ENCODE measurements at places on chromosomes 1 and 21. TPM values are rescaled to one million over a fixed set of nuclear protein-coding genes. Genes with fewer than 3 reads are reported as not detected.

DNA sequence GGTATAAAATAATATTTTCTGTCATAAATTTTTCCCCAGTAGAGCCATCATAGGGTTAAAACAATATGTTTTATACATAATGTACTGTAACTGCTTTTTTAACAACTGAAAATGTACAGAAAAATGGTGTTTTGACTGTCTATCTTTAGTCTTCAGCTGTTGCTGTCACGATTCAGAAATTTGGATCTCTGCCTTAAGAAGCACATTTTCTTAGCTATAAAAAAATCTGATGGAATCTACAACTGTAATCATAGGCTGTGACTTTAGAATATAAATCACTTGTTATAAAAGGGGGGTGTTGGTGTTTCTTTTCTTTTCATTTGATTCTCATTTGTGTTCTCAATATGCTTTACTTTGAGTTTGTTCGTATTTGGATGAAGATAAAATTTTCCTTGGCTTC is 187.5 kb downstream of the PDE4B start:
- DNase-seq: no peak

GPR52 gene
- total RNA-seq: 1.5 TPM

GRCh38 chr1:218080863-218081262 is 204.2 kb upstream of the RRP15 start:
- no peak for DNase-seq

GRCh38 chr1:156717351-156717750 is 10.9 kb upstream of the METTL25B start:
- no peak for DNase-seq

GRCh38 chr21:35071347-35071746 is 22.2 kb upstream of the RUNX1 start:
- DNase-seq: no peak

PTP4A2 gene
- 449 TPM for total RNA-seq

DNA sequence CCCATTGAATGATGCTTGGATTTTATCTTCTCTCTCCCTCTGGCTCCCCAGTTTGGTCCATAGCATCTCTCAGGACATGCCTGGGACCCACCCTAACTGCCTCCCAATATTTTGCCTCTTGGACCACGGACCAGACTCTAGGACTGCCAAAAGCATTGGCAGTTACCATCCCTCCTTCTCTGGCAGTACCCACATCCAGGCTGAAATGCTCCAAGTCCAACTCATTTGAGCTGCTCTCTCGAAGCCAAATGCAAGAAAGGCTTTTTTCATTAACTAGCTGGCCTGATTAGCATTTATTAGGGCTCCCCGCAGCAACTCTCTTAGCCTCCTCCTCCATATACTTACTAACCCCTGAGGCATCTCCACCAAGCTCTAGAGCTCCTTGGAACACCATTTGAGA is 140.0 kb upstream of the GRIK3 start:
- no peak for DNase-seq

- DNase-seq: no peak
These were observed 69.8 kb downstream of the ITGB3BP start for GRCh38 chr1:63453232-63453631.

DNA sequence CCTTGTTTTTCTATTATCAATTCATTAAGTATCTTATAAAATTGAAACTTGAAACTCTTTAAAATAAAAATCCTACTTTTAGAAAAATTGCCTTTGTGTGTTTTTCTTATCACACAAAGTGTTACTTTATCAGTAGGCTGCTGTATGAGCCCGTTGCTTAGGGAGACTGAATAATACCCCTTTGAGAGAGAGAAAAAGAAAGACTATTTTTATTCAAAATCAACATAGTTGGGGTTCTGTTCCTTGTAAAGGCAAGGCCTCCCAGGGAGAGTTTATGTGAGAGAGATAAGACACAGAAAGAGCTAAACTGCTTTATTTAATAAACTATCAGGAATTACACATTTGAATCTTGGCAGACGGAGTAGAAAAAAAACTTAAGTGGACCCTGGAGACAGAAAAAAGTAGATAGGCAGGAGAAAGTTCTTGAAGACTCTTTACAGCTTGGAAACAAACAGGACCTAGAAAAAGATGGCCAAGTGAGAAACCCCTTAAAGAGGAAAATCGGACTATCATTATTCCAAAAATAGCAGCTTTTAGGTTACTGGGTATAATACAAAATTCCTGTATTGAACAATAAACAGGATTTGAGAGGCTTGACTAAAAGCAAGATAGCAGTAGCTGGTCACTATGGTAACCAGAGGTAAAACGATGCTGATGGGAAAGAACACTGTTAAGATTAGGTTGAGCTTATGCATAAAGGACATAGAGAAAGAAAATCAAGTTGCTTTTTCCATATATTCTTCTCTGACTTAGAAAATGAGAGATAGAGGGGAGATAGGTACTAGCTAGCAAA is 170.9 kb downstream of the LRRC7 start:
- no peak for DNase-seq

TBX19 gene
- 0.88 TPM for total RNA-seq

DNA sequence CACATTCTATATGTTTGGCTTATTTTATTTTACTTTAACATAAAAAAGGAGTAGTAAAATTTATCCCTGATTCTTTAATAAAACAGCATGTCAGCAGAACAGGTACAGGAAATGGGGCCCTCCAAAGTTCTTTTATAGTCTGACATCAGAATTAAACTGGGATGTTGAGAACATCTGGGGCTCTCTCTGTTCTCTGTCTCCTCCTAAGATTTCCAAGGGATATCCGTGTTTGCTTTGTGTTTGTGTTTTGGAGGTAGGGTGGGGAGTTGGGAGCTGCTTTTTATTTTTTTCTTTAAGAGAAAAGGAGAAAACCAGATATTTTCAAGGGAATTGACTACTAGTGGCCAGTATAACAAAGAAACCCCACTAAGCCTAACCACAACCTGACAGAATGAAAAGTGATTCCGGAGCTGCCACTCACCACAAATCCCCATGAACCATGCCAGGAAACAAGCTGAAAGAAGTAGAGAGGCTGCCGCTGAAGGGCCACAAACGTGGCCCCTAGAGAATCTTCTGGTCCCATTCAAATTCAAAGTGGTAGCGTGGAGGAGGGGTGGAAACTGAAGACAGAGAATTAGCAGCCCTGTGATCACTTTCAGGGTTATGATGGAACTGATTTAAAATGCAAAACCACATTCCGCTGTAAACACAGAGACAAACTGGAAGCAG is 369.6 kb upstream of the ADGRL2 start:
- no peak for DNase-seq

DNA sequence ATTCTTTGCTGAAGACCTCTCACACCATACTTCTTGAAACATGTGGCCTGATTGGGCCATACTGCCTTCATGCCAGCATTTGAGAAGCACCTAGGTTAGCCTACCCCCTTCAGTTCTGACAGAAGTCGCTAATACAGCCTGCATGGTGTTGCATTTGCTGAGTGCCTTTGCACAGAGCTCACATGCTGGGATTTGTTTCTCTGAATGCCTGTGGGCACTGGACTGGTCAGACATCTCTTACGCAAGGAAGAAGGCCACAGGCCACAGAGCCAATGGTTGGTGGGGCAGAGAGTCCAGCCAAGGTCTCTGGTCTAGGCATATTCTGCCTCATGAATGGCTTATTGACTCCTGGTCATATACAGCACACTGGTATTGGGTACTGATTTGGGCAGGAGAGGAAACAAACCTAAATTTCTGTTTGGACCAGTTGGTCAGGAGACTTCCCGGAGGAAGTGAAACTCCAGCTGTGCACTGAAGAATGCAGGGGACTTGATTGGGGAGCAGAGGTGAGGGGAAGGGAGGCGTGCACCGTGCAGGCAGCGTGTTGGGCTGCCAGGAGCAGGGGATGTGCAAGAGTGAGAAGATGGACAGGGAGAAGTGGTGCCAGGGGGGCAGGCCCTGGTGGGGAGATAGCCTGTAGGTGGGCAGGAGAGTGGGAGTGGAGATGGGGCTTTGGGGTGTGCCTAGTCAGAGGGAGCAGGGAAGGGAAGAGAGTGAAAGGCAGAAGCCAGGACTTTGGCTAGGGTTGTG is 18.1 kb downstream of the URB2 start:
- DNase-seq: no peak

IFI16 gene
- 67.7 TPM for total RNA-seq

DNA sequence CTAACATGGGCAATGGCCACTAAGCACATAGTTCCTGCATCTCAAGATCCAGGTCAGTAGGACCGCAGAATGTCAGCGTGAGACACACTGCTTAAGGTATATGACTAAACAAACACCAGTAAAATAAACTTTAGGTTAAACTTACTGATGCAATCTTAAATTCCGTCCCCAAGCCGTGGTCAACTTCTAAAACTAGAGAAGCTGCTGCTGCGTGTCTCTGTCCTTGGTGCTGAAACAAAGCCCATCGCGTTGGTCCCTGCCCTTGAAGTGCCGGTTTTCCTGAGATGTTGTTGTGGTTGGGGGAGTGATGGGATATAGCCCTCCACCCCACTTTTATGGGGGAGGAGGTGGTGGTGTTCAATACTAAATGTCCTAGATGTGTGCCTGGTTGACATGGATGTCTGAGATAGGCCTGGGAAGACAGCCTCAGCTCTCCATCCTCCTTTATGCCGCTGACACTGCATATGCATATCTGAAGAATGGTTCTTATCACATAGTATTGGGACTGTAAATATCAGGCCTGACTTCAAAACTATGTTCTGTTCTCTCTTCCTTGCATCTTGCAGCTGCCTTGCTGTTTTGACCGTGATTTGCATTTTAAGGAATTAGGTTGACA is 72.0 kb upstream of the KCNA3 start:
- peak; percentile 49 for DNase-seq

CD55 gene
- 94.5 TPM for total RNA-seq

GRCh38 chr1:221839321-221839720 is 97.4 kb upstream of the DUSP10 start:
- DNase-seq: no peak

RUNX3 gene
- 1.3 TPM for total RNA-seq

FAM163A gene
- not detected for total RNA-seq

PAPPA2 gene
- total RNA-seq: 0.35 TPM

- DNase-seq: no peak
These were observed 39.1 kb downstream of the KCNC4 start for GRCh38 chr1:110249256-110249655.

SLC25A34 gene
- 7.3 TPM for total RNA-seq

COL9A2 gene
- total RNA-seq: 0.53 TPM

- no peak for DNase-seq
These were observed 647 bp downstream of the SDHB start for GRCh38 chr1:17053086-17053684.

- no peak for DNase-seq
These were observed 18.3 kb downstream of the NPL start for GRCh38 chr1:182807907-182808306.

PRELP gene
- total RNA-seq: 47.4 TPM

DNA sequence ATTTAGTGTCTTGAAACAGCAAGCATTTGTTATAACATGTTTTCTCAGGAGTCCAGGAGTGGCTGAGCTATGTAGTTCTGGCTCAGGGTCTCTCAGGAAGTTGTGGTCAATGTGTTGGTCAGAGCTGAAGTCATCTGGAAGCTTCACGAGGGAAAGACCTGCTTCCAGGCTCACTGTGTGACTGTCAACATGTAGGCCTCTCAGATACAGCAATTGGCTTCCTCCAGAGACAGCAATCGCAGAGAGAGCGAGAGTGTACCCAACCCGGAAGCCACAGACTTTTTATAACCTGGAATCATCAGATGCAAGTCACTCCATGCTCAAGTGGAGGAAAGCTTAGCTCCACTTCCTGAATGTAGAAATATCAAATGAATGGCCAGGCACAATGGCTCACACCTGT is 40.9 kb downstream of the TNFRSF9 start:
- no peak for DNase-seq

DNA sequence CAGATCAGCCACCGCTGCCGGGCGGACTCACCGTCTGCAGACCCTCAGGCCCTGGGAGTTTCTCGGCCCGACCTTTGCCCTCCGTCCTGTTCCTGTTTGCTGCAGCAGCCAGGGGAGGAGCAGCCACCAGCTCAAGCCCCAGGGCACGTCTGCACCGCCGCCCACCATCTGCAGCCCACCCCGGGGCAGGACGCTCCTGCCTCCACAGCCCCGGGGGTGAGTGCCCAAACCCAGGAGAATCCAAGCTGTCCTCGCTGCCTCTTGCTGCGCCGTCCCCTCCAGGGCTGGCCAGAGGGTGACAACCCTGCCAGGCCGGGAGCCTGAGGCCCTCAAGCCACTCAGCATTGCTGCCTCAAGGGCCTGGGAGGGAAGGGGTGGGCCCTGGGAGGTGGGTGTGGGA is 1.2 kb upstream of the SLC25A34 start:
- DNase-seq: no peak

DNA sequence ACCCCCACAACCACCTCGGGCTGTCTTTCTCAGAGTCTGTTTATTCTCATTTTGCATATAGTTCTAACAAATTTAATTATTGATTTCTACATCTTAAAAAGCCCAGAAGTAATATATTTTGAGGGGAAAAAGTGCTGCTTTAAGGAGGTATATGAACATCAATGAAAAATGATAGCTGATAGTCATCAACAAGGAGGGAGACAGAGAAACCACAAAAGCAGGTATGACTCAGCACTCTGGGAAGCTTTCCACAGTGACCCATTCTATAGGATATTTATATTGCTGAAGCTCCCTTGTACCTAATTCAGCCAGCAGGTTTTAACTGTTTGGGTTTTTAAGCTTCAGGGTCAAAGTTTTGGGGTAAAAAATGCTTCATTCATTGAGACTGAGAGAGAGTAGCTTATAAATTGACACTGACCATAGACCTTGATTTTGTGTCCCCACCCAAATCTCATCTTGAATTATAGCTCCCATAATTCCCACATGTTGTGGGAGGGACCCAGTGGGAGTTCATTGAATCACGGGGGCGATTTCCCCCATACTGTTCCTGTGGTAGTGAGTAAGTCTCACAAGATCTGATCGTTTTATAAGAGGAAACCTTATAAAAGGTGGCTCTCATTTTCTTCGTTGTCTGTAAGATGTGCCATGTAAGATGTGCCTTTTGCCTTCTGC is 27.4 kb downstream of the VANGL1 start:
- no peak for DNase-seq

DNA sequence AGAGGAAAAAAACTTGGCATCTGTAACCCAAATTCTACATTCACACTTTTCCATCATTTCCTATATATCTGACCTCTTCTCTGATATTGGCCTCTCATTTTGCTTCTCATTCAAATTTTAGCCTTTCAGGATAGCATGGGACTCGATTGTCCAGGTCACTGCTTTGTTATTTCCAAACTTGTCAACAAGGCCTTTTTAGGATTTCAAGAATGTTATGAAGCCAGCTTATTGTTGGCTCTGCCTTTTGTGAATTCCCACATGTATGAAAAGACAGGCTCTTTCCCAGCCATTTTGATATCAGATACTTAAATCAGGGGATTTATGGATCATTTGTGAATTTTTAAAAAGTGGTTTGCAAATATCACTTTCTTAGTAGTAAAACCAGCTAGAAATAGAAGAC is 663.5 kb downstream of the NCAM2 start:
- DNase-seq: no peak

DNA sequence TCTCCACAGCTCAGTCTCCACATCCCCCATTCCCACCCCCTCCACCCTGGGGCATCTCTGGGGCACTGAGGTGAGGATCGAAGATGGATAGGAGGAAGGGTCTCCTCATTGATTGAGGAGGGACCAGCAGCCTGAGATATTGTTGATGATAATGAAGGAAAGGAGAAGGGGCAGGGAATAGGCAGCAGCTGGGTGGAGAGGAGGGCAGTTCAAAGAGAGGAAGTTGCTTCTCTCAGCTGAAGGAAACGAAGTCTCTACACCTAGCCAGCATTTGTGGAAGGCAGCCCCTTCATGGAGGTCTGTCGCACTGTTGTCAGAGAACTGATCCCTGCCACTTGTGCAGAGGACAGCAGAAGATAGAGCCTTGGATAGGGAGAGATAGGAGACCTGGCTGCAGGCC is 5.7 kb downstream of the KNCN start:
- peak; percentile 3 for DNase-seq

DNM3 gene
- 2.8 TPM for total RNA-seq

GRCh38 chr1:159014003-159014571 is 4.4 kb downstream of the IFI16 start:
- no peak for DNase-seq

GRCh38 chr1:116572771-116573430 is 2.1 kb upstream of the CD58 start:
- DNase-seq: no peak
